ENCODE measurements at places on chromosomes 3 and 15.
A peak's percentile ranks its signal among the peaks of the same experiment; 100 is the strongest.

DNA sequence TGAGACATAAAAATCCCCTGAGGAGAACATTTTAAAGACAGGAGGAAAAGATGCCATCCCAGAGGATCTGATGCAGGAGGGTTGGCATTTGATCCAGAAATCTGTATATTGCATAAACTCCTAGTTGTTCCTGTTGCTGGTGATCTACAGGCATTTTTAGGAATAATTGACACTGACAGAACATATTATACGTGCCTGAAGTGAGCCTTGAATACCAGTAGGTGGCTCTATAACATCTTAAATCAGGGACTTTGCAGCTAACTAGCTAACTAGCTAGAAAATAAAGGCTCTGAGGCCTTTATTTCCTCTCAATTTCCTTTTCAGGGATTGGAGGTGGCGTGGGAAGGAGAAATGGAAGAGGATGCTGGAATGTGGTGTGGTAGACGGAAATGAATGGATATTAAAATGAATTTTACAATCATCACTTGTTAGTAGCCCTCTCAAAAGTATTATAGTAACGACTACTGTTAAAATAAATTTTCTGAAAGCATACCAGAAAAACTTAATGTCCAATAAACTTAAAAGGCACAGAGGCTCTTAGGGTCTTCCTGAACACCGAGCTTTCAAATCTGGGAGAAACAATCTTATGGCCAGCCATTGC lies 73.8 kb upstream of the ZBED2 start:
- DNase-seq = no peak

- DNase-seq = no peak
Observed at GRCh38 chr3:33050071-33050653, 46.8 kb downstream of the GLB1 start.

DNA sequence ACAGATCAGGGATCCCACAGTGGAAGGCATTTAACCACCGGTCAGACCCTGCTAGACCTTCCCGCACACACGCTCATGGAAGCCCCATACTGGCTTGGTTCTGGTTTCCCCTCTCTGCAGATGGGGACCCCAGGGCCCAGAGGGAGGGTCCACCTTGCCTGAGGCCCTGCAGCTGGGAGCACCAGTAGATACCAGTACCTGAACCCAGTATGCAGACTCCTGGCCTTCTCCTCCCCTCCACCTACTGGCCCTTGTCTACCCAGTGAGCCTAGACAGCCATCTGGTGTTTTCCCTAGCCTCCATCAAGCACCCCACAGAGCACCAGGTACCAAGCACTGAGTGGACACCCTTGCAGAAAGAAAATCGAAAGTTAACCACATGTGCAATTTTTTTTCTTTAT lies 65.1 kb downstream of the MEGF11 start:
- DNase-seq = no peak

DNA sequence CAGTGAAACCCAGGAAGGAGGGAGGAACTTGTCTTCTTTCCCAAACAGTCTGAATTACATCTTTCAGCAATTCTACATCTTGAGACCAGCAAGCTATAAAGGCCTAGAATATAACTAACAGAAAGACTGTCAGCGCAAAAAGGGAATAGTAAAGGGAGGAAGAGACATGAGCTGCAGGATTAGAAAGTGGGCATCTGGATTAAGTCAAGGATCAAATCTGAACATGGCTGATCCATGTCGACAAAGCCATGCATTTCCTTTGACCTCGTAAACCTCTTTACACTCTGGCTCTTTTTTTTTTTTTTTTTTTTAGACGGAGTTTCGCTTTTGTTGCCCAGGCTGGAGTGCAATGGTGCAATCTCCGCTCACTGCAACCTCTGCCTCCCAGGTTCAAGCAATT lies 35.4 kb upstream of the KCNMB3 start:
- no peak for DNase-seq

GRCh38 chr15:38335116-38335515 lies 82.5 kb downstream of the SPRED1 start:
- DNase-seq = no peak

DNA sequence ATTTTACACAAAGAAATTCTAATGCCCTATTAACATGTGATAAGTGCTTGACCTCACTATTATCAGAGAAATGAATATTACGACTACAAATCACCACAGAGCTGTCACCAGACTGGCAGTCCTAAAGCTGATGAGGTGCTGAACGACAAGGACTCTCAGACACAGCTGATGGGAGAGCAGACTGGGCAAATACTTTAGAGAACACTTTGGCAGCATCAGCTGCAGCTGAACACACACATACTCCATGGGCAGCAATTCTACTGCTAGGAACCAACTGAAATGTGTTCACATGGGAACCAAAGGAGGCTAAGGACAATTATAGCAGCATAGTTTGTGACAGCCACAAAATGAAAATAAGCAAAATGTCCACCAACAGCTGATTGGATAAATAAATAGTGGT lies 45.5 kb downstream of the SUSD5 start:
- DNase-seq = no peak

- DNase-seq = peak; percentile 18
Observed at GRCh38 chr15:42919799-42920518, 619 bp downstream of the TTBK2 start.

DNA sequence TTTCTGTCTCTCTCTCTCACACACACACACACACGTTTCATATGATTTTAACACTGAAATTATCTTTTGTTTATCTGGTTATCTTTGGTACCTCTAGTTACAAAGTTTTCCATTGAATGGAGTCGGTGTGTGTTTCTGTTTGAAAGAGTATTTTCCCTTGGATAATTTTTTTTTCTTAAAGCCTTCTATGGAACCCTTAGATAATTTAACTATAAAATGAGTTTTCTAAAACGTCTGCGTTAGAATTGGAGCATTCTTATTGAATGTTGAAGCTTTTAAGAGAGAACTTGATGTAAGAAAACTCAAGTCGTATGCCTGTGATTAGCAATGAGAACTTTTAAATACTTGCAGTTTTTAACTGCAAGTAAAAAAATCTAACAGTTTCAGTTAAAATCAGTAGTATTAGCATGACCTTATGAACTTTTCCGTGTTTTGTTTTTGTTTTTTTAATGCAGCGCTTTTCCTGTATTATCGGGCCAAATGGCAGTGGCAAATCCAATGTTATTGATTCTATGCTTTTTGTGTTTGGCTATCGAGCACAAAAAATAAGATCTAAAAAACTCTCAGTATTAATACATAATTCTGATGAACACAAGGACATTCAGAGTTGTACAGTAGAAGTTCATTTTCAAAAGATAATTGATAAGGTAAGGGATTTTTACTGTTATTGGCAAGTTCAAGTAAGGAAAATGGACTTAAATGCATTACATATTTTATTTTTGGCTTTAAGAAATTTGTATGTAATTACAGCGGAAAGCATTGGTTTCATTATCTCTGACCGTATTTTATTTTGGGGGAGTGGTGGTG lies 3.0 kb downstream of the SMC4 start:
- no peak for DNase-seq

GRCh38 chr3:117084277-117084676 lies 374.7 kb downstream of the TUSC7 start:
- no peak for DNase-seq

GRCh38 chr3:10524799-10525301 lies 19.5 kb upstream of the ATP2B2 start:
- no peak for DNase-seq

GRCh38 chr15:68449389-68449788 lies 17.4 kb upstream of the ITGA11 start:
- DNase-seq = no peak

- DNase-seq = no peak
Observed at GRCh38 chr15:98942431-98942830, 65.2 kb downstream of the PGPEP1L start.

DNA sequence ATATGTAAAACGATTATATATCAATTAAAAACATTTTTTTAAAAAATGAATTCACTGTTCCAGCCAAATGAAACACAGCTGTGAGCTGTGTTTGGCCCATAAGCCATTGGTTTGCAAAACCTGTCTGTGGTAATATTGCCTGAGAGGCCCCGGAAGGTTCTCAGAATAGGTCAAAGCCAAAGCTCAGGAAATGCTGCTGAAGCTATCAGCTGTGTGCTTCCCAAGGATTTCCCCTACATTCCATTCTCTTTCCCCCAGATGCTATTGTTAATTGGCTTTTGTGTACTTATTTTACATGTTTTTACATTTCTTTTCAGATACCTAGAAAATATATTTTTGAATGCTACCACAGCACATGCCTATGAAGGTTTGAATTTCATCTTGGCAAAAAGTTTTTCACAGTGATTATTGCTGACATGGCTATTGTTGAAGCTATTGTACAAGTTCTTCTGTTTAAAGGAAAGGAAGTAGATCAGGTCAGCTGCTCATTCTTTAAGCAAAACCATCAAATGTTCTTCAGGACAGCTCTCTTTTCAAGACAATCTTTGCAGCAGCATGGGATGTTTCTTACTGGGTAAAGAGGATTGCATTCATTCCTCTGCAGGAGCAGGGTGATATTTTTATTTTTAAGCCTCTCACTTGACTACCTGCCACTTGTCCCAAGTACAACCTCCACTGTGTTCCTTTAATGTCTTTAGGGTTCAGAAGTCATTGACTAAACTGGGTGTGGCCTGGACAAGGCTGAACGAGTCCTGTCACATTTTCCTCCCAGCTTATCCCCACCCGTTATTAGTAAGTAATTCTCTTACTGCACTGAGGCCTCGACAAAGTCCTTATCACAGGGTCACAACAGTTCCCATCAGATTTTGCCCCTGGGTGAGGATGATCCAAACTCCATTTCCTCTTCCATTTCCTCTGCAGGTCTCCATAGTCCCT lies 26.3 kb upstream of the BNC1 start:
- no peak for DNase-seq

DNA sequence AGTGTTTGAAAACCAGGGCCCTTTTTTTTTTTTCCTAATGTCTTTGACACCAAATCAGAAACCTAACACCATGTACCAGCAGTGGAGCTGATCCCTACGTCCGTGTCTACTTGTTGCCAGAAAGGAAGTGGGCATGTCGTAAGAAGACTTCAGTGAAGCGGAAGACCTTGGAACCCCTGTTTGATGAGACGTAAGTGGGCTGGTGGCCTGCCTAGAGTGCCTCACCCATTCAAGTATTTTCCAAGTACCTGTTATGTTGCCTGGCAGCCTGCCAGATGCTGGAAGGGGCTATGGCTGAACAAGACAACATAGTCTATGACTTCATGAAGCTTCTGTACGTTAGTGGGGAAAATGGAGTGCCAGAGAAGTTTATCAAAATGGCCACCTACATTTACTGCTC lies 39.7 kb downstream of the ESYT3 start:
- no peak for DNase-seq

DNA sequence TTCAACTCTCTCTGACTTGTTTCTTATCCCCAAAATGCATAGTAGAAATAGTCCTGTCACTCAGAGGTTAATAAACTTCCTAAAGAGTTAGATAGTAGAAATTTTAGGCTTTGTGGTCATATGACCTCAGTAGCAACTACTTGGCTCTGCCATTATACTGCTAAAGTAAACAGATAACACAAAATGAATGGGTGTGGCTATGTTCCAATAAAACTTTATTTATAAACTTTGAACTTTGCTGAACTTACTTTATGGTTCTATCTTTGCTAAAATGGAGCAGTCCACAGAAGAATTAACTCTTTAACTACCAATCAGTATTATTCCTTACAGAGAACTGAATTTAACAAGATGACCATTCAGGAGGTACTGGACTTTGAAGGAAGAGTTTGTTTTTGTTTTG lies 393.6 kb upstream of the CDIN1 start:
- no peak for DNase-seq

- no peak for DNase-seq
Observed at GRCh38 chr15:27235681-27236080, 264.7 kb downstream of the GABRG3 start.

DNA sequence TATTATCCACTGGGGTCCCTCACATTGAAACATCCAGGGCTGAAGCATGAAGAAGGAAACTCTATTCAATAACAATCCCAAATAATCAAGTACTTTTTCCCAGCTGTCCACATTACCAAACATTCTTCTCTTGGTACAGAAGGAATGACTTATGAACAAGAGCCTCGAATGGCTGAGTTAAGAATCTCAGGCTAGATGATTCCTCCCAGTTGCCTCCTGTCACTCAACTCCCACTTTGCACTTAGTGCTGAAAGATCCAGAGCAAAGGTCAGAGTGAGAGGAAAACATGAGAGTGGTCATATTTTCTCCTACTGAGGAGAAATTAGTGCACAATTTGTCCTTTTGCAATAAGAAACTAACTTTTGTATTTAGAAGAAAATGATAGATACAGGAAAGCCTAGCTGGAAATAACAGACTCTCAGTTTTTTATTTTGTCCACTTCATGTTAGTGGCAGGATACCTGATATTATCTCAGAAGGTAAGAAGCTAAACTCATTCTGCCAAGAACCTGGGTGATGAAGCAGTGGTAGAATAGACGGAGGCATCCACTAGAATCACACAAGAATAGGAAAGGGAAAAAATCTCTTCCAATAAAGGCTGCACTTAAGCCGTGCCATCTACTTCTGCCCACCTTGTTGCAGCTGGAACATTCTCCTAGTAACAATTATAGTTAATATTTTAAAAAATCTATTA lies 46.2 kb downstream of the GADL1 start:
- no peak for DNase-seq

GRCh38 chr3:1808590-1808989 lies 290.1 kb upstream of the CNTN4 start:
- DNase-seq = no peak

GRCh38 chr3:42804831-42805132 lies 492 bp upstream of the HIGD1A start:
- no peak for DNase-seq

GRCh38 chr3:180633722-180634121 lies 31.8 kb downstream of the TTC14 start:
- no peak for DNase-seq

- DNase-seq = peak; percentile 58
Observed at GRCh38 chr15:82530606-82531379, 9.5 kb downstream of the RPS17 start.

DNA sequence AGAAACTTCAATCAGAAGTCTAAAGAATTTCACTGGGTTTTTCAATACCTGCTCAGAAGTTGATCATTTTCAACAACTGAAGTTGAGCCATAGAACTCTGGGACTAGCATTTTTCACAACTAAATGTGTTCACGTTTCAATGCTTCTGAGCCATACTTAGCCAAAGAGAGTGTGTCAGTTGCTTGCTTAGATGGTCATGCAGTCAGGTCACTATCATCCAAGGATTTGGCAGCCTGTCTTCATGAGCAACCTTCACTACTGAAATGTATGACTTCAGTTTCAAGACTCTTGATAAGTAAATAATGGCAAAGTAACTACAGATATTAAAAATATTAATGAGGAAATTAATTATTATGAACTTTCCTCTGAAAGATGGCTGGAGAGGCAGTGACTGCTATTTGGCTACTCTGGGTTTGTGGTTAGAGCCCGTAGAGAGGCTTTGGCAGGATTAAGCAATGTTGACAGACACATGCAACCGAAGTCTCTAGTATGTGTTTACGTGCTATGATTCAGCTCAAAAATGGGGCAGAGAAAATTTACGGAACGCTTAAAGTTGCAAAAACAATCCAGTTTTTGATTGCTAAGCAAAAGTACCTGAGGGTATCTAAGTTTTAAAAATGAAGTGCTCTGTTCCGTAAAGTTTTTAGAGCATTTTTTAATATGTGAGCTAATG lies 133.8 kb downstream of the GMNC start:
- no peak for DNase-seq

DNA sequence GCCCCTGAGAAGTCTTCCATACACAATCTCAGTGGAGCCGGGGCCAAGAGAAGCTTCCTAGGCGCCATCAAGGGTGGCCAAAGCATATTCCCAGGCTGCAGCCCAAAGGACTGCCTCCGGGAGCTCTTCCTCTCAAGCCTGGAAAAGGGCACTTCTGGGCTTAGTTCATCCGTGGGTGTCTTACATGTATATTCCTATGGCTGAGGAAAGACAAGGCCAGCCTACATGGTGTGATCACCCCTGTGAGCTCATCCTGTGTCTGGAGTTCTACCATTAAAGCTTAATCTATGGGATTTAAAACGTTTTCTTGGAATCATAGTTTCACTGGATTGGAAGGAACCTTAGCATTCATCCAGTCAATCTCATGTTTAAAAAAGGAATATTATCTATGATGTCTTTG lies 21.9 kb upstream of the TIMP4 start:
- no peak for DNase-seq

All from T-helper 2 cell (primary cell).